Right renal pelvis (tissue), 4 donors: ENCODE measurements at places on chromosomes 2 and 18. TPM values are rescaled to one million over a fixed set of nuclear protein-coding genes. Genes with fewer than 3 reads are reported as not detected.

- DNase-seq = no peak
Measured at GRCh38 chr18:70641156-70641775, 352.4 kb downstream of the SOCS6 start.

GRCh38 chr2:156279446-156280150, 52.9 kb downstream of the NR4A2 start:
- DNase-seq = no peak

GRCh38 chr2:239013678-239013976, 165.7 kb downstream of the TWIST2 start:
- DNase-seq = no peak

- no peak for DNase-seq
Measured at GRCh38 chr2:58967736-58968135, 726.6 kb upstream of the FANCL start.

- no peak for DNase-seq
Measured at GRCh38 chr2:188430705-188431104, 139.0 kb downstream of the GULP1 start.

DNA sequence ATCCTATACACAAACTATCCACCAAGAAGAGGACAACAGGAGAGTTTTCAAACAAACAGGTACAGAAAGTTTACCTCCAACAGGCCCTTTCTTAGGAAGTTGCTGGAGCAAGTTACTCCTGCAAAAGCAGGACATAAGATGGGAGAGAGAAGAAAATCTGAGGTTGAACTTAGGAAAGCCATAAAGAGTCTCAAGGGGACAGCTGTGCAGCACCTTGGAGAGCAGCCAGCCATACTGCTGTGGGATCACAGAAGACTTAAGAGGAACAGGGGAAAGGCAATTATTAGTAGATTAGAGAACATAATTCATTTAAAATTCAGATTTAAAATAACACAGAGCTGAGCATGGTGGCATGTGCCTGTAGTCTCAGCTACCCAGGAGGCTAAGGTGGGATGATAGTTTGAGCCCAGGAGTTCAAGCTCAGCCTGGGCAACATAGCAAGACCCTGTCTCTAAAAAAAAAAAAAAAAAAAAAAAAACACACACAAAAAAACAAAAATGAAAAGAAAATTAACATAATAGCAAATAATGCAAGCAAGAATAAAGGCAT, 148.1 kb upstream of the SIX3 start:
- no peak for DNase-seq

Gene SPHKAP
- polyA plus RNA-seq = 7.5 TPM

Gene POLR1B
- 19.2 TPM for polyA plus RNA-seq

- DNase-seq = no peak
Measured at GRCh38 chr2:27133195-27133875, 1.1 kb downstream of the PREB start.

GRCh38 chr2:10119027-10119325, 3.6 kb upstream of the RRM2 start:
- DNase-seq = no peak

DNA sequence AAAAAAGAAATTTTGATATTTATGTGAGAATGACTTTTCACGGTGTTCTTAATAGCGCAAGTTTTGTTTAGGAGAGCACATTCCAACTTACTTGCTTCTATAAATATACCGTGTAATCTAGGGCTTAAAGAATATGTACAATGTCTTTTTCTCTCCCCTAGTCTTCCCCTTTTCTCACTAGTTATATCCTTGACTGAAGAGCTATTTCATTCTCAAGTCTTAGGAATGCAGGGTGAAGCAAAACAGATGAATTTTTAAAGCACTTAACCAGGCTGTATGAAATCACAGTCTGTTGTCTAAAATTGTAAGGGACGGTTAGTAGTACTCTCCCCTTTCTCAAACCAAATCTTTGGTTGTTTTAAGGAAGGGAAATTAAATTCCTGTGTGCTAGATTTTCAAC, 29.6 kb upstream of the SLC30A6 start:
- DNase-seq = no peak

Gene ANKRD62
- 0.05 TPM for polyA plus RNA-seq

Gene NTSR2
- polyA plus RNA-seq = not detected

- no peak for DNase-seq
Measured at GRCh38 chr18:56089612-56090258, 501.7 kb upstream of the TCF4 start.

- no peak for DNase-seq
Measured at GRCh38 chr2:120930864-120931263, 195.2 kb downstream of the GLI2 start.

DNA sequence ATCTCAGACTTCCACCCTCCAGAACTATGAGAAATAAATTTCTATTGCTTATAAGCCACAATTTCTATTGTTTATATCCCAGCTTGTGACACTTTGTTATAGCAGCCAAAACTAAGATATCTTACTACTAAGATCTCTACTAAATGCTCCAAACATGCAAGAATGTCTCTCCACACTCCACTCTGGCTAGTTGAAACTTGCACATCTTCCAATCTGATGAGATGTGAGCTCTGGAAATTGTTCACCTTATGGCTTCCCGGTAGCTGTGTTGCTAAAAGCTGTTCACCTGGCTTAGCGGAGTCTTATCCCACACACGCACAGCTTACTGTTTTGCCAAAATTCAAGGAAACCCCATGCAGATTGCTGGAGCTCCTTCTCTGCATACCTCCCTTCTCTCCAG, 43.9 kb downstream of the PKDCC start:
- DNase-seq = no peak

Gene FSHR
- polyA plus RNA-seq = not detected

DNA sequence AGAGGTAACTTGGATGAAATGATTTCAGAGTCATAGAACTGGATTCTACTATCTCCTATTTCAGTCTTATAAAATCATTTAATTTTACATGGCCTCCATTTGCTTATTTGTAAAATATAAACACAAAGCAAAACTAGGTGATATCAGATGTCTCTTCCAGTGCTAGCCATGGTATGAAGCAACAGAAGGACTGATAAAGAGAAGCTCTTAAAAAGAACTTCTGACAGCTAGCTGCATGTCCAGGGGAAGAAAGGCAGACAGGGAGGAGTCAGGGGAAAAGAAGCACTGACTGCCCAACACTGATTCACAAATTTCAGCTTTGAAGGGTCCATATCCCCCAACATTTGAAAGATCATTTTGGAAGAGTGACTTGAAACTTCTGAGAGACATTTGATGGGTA, 6.4 kb downstream of the SLC8A1 start:
- no peak for DNase-seq

Gene AP1S3
- 12.4 TPM for polyA plus RNA-seq

GRCh38 chr18:73617981-73618380, 529.7 kb downstream of the FBXO15 start:
- no peak for DNase-seq
